ENCODE measurements at places on chromosomes 1 and 21.

DNA sequence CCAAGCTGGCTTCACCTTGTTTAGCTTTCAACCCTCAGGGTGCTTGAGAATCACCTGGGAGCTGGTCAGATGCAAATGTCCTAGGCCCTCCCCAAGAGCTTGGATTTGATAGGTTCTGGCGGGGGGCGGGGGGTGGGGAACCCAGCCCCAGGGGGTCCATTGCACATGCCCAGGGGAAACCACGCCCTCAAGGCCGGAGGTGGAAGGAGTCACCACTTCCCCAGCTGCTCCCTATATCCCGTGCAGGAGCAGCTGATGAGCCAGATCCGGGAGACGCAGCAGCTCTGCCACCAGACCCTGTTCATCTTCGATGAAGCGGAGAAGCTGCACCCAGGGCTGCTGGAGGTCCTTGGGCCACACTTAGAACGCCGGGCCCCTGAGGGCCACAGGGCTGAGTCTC lies 5.8 kb downstream of the TOR3A start:
- no peak for DNase-seq

DNA sequence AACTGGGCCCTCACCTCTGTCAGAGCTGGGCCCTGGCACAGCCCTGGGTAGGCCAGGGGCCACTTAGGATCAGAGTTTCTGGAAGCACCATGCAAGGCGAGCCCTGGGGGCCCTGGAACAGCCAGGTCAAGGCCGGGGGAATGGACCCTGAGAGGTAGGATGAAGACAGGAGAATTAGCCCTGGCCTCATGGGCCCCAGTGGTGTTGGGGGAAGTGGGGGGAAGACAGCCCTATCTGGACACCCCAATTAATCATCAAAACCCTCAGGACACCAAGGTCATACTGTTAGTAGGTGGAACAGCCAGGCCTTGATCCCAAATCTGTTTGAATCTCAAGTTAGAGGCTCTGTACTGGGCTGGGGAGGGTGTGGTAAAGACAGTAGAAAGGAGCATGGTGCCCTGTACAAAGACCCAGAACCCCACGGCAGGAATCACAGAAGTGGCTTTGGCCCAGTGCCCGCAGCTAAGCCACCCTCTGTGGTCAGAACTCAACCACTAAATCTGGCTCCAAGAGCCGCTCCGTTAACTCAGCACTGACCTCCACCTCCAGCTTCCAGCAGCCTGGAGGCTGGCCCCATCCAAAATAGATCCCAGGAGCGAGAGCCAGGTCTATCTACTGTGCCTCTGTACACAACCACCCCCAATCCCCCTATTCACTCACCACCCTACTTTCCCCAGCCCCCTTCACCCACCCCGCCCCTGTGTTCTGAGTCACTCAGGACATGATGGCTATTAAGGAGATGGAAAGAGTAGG lies 14.0 kb upstream of the TRIM63 start:
- DNase-seq: no peak

DNA sequence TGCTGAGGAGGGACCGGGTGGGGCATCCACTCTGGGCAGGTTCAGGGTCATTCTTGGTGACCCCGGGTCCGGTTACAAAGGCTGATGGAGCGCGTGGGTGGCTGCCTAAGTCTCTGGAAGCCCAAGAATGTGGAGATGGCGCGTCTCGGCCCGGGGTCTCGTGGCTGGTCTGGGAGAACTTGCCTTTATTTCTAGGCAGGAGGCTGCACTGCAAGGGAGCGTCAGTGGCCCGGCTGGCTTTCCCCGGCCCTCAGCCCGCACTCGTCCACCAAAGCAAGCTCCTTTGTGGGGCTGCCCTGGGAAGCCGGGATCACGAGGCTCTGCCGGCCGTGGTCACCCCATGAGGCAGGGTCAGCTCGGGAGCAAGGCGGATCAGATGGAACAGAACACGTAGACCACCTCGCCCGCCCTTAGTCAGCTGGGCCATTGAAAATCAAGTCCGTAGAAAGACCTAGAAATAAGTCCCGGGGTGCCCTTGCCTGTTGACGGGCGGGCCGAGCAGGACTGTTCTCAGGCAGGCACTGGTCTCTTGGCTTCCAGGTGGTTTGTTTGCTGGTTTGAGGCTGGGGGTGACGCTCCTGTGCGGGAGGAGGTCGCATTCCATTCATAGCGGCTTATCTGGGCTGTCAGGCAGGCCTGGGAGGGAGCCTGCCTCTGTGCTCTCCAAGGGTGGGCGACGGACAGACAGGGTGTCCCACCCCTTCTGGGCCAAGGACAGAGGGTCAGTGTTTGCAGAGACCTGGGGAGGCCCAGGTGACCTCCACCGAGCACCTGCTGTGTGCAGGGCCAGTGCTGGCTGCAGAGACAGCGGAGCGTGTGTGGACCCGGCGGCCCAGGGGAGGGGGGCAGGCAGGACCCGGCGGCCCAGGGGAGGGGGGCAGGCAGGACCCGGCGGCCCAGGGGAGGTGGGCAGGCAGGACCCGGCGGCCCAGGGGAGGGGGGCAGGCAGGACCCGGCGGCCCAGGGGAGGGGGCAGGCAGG lies 25.8 kb downstream of the COL18A1 start:
- no peak for DNase-seq

DNA sequence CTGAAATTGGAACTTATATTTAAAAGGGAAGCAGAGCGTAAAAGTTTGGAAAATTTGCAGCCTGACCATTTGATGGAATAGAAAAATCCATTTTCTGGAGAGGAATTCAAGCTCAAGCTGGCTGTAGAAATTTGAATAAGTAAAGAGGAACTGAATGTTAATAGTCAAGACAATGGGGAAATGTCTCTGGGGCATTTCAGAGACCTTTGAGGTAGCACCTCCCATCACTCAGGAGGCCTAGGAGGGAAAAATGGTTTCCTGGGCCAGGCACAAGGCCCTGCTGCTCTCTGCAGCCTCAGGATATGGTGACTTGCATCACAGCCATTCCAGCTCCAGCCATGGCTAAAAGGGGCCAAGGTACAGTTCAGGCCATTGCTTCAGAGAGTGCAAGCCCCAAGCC lies 17.6 kb upstream of the TSHB start:
- no peak for DNase-seq

- peak; percentile 26 for DNase-seq
Measured at GRCh38 chr21:45278156-45278911, 9.4 kb downstream of the POFUT2 start.

DNA sequence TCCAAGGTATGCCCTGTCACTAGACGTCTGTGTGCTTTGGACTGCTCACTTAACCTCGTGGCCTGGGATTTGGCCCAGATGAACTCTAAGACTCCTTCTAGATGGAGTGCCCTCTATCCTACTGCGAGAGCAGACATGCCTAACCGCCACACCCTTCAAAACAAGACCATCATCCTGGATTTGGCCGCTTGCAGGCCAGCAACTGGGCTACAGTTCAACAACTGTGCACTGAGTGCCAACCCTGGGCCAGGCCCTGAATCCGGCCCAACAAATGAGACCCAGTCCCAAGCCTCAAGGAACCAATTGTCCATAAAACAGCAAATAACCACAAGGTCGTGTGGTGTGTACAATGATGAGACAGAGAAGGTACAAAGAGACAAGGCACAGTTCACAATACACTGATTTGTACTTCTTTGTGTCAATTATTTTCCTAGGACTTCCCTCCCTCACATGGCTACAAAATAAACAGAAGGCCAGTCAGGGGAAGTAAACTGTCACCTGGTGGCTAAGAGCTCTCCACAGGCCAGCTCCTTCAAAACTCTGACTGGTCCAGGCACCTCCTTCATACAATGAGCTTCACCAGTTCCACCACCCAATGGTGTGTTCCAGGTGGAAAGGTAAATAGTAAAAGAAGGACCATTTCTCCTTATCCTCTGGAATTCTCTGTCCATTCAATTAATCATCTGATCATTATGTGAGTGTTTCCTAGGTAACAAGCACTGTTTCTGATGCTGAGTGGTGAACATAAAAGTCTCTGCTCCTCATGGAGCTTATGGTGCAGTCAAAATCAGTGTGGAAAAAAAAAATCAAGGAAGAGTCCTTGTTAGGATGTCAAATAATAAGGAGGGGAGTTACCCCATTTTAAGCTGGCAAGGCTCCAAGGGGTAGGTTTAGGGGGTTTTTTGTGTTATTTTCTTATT lies 60.4 kb downstream of the CAPZB start:
- DNase-seq: no peak

- DNase-seq: no peak
Measured at GRCh38 chr1:107865627-107866026, 99.4 kb downstream of the VAV3 start.

DNA sequence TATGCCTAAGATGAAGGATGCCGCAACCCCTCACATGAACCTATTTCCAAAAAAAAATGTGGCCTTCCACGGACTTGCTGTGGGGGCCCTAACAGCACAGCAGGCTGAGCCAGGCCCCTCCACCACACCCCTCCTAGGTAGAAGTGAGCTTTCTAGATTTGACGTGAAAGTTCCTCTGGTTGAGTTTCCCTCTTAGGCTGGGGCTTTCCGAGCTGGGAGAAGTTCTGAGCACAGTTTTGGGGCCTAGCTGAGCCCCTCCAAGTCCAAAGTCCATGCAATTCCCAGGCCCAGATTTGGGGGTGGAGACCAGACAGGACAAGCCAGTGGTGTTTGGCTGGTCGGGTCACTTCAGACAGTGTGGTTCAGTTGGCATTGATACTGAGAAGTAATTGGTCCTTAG lies 13.8 kb upstream of the PHLDA3 start:
- no peak for DNase-seq

GRCh38 chr1:86915737-86916235 lies 1.4 kb downstream of the HS2ST1 start:
- no peak for DNase-seq

DNA sequence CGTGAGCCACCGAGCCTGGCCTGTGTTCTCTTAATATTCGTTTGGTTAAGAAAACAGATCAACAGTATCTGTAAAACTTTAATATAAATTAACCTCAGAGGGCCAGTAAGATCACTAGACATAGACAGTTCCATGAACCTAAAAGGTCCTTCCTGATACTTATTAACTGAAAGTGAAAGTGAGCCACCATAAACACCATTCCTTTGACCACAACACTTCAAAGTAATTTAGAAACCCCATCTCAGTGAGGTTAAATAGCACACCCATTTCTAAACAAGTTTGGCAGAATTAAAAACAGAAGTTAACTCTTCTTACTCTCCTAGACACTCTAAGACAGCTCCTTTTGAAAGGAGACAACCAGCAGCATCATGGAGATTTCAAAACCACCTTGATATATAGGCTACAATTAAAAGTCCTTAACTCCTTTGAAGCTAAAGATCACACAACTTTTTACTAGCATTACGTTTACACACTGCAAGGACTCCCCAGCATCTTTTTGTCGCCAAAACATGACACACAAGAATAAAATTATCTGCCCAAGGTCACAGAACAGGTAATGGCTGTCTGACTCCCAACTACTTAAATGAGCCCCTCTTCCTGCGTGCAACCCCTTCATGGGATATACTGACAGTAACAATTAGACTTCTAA lies 2.2 kb downstream of the RNF19B start:
- no peak for DNase-seq

- DNase-seq: no peak
Measured at GRCh38 chr1:152018537-152018936, 18.3 kb downstream of the S100A11 start.

GRCh38 chr1:227917081-227917950 lies 30.4 kb downstream of the WNT9A start:
- no peak for DNase-seq

- no peak for DNase-seq
Measured at GRCh38 chr1:13730751-13731482, 30.9 kb downstream of the PRDM2 start.

DNA sequence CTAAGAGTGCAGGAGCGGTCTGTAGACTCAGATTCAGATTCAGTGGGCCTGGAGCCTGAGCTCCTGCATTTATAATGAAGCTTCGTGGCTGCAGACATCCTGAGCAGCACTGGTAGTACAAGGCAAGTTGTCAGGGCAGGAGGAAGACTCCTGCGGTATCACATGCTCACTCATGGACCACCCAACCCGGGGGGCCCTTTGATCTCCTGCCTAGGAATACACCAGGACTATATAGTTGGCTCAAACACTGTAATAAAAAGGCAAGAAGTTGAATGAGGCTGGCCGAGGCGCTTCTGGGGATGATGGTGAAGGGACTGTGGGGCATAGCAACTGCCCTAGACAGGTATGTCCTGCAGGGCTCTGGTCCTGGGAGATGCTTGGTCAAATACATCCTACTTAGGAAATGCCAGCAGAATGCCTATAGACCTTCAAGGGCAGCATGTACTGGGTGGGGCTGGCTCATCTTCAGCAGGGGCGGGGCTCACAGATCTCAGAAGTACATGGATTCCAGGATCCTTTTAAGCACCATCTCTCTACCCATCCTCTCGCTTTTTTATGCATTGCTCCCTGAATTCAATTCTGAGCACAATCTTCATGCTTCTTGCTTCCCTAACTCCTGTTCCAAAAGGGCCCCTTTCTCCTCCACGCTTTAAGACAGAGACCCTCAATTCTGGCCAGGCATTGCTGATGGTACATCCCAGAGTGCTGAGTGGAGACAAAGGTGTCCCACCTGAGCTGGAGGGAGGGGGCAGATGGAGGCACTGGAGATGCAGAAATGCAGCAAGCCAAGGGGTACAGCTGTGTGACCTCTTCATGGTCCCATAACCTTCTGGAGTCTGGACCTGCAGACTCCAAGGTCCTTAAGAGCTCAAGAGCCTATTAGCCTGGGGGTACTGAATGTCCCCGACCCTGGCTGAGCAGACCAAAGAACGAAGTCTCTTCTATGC lies 2.1 kb upstream of the RAP1GAP start:
- no peak for DNase-seq

DNA sequence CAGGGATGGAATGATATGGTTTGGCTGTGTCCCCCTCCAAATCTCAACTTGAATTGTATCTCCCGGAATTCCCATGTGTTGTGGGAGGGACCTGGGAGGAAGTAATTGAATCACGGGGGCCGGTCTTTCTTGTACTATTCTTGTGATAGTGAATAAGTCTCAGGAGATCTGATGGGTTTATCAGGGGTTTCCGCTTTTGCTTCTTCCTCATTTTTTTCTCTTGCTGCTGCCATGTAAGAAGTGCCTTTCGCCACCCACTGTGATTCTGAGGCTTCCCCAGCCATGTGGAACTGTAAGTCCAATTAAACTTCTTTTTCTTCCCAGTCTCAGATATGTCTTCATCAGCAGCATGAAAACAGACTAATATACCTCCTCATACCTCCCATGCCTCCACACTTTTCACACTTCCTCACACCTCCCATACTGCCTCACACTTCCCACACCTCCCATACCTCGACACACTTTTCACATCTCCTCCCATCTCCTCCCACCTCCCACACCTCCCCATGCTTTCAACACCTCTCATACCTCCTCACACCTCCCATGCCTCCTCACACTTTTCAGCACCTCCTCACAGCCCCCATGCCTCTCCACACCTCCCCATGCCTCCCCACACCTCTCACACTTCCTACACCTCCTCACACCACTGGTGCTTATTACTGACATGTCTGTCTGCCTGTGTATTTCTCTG lies 21.3 kb downstream of the GPR137B start:
- no peak for DNase-seq

GRCh38 chr1:246281639-246282038 lies 225.4 kb downstream of the SMYD3 start:
- DNase-seq: no peak

GRCh38 chr1:1907098-1907736 lies 7.8 kb upstream of the CALML6 start:
- DNase-seq: peak; percentile 47
